Purkinje cell (primary cell): ENCODE measurements at places on chromosomes 1 and 21. TPM values are rescaled to one million over a fixed set of nuclear protein-coding genes. Genes with fewer than 3 reads are reported as not detected.

The CDA gene
- 0.98 and 7.1 TPM in 2 replicates for polyA plus RNA-seq

The LENEP gene
- not detected in 2 replicates for polyA plus RNA-seq

The SLC44A5 gene
- polyA plus RNA-seq, result 4.6 and 6.8 TPM in 2 replicates

The CD1B gene
- polyA plus RNA-seq, result not detected in 2 replicates

The C1orf210 gene
- polyA plus RNA-seq, result not detected in 2 replicates

The TEDDM1 gene
- polyA plus RNA-seq, result not detected in 2 replicates

The ARPC5 gene
- polyA plus RNA-seq, result 22.9 and 45.3 TPM in 2 replicates

The GPR161 gene
- 1.8 and 2.0 TPM in 2 replicates for polyA plus RNA-seq

The ARHGAP30 gene
- polyA plus RNA-seq, result 0.11 TPM in 1 of 2 replicates, not detected in the other

The NTNG1 gene
- 4.9 and 9.0 TPM in 2 replicates for polyA plus RNA-seq
